ENCODE measurements at places on chromosomes 2 and 18. TPM values are rescaled to one million over a fixed set of nuclear protein-coding genes. Genes with fewer than 3 reads are reported as not detected.

Gene C2orf66
- not detected for total RNA-seq

Gene SLC23A3
- 1.1 TPM for total RNA-seq

Gene TMEM17
- 0.14 TPM for total RNA-seq

Gene SPC25
- 32.0 TPM for total RNA-seq

Gene HSPE1
- total RNA-seq, result 356 TPM

Gene POTEI
- total RNA-seq, result not detected

Gene REV1
- total RNA-seq, result 31.1 TPM

DNA sequence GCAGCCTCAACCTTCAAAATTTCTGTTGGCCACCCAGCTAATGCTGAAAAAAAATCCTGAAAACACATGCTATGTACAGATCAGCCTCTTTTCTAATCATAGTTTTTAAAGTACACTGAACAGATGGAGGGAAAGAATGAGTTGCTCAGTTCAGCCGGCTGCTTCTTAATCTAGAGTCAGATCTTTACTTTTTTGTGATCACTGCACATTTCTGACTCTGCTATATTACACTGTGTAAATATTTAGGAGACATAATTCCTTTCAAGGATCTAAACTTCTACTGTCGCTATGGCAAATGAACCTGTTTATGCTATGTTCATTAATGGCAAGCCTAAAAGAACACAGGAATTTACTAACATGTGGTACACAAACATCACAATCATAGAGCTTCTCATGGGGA lies 114.2 kb downstream of the SRBD1 start:
- DNase-seq, result no peak

DNA sequence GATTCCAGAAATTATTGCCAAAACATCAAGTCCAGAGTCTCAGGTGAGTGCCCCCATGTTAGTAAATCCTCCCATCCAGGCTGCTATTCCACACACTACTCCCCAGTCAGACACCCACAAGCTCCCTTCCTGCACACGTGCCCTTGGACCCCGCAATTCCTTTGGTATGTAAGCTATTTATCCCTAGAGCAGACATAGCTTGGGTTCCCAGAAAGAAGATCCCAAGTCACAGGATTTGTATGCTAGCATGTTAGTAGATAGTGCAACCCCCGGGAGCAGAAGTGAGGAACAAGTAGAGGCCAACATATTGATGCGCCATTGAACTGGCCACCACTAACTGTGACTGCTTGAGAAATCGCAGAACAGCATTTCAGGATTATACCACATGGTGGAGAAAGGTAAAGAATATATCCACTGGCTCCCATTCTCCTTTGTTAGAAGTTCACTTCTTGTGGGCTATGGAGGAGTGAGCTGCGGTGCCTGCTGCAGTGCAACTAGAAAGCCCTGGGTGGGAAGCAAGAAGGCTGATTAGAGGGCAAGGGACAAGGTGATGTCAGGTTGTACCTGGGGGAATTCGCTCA lies 137.5 kb upstream of the CHAC2 start:
- no peak for DNase-seq

DNA sequence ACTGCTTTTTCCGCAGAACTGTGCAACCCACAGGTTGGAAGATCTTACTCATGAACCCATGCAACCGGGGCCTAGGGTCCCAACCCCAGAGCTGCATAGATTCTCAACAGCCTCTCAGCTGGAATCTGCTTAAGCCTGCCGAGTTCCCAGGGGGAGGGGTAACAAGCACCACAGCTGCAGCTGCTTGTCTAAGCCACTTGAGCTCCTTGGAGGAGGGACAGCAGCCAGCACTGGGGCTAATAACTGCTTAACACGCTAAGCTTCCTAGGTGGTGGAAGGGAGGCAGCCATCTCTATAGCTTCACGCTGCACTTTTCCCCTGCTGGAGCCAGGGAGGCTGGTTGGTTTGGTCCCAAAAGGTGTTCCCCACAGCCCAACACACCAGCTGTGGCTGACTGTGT lies 311.6 kb downstream of the DSC3 start:
- no peak for DNase-seq

DNA sequence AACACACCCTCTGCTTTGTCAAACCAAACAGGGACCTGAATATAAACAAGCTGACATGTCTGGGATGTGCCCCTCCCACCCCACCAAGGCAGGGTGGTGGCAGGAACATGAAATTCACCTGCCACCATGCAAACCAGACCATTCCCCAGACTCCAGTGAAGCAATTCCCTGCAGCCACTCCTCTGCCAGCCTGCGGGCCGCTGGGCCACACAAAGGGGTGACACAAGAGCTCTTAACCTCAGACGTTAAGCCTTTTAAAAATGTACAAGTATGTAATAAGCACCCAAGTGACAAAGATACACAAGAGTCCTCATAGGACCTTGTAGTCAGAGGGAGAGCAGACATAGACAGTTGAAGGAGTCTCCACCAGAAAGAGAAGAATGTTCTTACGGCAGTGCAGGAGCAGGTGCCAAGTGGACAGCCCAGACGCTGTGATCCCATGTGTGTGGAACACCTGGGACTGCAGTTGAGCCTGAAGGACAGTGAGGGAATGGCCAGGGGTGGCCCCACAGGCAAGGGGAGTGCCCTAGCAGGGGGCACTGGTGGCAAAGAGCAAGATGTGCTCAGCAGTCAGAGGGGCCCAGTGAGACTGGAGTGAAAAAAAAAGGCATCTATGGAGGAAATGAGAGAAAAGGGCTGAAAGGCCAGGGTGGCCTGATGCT lies 36.9 kb downstream of the CRACDL start:
- no peak for DNase-seq

DNA sequence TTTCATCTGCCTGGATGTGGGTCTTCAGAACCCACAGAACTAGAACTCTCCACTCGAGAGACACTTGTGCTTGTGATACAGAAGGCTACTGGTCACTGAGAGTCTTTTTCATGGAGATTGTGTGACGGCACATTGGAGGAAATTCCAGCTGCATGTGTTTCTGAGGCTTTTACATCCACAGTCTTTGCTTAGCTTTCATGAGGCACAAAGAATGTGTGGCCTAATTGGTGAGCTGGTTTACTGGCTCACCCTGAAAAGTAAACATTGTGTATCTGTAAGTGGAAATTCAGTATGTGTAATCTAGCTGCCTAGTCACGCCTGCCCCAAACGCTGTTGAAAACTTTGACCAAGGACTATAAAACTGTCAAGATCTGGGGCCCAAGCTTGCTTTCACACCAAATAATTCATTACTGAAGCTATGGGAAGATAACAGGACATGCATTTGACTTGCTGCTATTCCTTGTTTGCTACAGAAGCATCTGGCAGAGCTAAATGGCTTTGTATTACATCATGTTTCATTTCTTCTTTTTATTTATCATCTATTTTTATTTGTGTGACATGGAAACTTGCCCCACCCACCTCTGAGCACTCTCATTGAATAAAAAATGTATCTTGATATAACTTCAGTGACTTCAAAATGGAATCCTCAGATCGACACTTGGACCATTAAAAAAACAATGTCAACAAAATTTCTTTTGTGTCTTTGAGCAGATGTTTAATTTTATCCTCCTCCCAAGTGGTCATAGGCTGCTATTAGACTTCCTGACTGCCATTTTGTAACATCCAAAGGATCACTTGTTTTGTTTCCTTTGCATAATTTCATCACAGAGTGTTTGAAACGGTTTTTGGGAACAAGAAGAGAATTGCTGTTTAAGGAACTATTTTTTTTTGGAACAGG lies 80.2 kb downstream of the EFEMP1 start:
- no peak for DNase-seq

GRCh38 chr2:230939691-230940470 lies 14.8 kb upstream of the GPR55 start:
- DNase-seq, result no peak

DNA sequence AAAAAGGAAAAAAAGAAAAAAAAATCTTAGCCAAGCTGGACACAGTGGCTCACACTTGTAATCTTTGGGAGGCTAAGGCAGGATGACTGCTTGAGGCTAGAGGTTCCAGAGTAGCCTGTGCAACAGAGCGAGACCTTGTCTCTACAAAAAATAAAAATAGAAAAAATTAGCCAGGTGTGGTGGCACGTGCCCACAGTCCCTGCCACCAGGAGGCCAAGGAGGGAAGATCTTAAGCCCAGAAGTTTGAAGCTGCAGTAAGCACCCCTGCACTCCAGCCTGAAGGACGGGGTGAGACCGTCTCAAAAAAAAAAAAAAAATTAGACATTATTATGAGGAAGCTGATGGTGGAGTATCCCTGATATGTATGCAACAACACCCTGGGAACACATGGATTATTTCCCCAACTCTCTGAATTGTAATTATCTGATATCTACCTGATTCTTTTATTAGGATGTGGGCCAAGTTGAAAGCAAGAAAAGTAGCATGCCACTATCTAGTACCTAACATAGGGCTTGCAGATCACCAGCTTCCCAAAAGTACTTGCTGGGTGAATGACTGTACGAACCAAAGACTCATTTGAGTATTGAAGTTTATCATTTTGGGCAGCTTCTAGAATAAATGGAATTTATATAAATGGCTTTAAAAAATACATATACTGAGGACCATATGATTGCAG lies 140.9 kb downstream of the TCF4 start:
- DNase-seq, result no peak

DNA sequence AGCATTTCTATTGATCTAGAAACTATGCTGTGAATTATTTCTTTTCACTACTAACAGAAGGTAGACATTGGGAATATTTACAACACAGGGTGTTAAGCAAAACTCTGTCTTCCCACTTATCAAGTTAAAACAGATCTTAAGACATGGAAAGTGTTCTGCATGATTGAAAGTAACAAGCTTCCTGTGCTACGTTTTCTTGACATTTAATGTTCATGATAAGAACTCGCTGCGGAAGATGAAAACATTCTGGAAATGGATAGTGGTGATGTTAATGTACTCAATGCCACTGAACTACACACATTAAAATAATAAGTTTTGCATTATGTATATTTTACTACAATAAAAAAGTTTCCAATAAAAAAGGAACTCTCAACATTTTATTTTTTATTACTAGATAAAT lies 74.4 kb upstream of the SCN7A start:
- no peak for DNase-seq

DNA sequence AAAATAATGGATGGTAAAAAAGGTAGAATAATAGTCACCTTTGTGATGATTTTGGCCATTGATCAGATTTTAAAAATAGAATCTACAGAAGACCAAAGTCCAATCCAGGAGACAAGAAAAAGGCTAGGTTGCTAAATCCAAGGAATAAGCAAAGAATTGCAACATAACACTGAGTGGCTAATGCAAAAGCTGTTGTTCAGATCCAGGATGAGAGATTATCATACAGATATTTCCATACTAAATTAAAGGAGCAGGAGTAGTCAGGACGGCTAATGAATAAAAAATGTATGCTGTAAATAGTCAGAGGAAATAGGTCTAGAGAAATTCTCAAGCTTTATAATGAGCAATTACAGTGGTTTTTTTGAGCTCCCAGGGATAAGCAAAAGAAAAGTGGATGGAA lies 745.9 kb upstream of the ACVR2A start:
- DNase-seq, result no peak

DNA sequence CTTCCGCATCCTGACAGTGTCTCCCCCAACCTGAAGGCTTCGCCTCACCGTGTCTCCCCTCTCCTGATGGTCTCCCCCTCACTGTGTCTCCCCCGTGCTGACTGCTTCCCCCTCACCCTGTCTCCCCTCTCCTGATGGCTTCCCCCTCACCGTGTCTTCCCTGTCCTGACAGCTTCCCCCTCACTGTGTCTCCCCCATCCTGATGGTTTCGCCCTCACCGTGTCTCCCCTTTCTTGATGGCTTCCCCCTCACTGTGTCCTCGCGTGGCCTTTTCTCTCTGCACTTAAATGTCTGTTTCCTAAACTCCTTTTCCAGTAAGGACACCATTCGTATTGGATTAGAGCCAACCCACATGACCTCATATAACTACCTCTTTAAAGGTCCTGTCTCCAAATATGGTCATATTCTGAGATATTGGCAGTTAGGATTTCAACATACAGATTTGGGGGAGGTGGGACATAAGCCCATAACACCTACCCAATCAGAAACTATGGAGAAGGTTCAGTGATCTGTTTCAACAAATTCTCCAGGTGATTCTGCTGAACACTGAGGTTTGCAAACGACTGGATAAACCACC lies 47.9 kb upstream of the RAB27B start:
- no peak for DNase-seq

GRCh38 chr2:101231937-101232730 lies 20.6 kb upstream of the CNOT11 start:
- no peak for DNase-seq

- DNase-seq, result no peak
Measured at GRCh38 chr2:111659361-111660333, 224.3 kb downstream of the ANAPC1 start.

DNA sequence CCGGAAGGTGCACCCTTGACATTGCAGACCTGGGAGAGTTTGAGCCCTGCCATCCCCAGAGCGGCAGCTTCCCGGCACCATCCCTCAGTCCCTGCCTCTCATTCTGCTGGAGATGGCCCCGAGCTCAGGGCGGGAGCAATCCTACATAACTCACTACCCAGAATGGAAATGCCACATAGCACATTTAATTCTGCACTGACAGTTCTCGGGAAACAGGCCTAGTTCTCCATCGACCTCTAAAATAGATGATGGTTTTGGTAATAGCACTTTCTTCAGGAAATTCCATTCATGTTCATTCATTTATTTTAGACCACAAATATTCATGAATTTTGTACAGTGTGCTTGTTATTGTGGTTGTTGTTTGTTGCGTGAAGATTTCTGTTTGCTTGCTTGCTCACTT lies 92.9 kb upstream of the SLC14A2 start:
- no peak for DNase-seq

- DNase-seq, result no peak
Measured at GRCh38 chr2:60948926-60949579, 67.7 kb downstream of the REL start.

- no peak for DNase-seq
Measured at GRCh38 chr18:61679836-61680235, 213.0 kb downstream of the RNF152 start.

DNA sequence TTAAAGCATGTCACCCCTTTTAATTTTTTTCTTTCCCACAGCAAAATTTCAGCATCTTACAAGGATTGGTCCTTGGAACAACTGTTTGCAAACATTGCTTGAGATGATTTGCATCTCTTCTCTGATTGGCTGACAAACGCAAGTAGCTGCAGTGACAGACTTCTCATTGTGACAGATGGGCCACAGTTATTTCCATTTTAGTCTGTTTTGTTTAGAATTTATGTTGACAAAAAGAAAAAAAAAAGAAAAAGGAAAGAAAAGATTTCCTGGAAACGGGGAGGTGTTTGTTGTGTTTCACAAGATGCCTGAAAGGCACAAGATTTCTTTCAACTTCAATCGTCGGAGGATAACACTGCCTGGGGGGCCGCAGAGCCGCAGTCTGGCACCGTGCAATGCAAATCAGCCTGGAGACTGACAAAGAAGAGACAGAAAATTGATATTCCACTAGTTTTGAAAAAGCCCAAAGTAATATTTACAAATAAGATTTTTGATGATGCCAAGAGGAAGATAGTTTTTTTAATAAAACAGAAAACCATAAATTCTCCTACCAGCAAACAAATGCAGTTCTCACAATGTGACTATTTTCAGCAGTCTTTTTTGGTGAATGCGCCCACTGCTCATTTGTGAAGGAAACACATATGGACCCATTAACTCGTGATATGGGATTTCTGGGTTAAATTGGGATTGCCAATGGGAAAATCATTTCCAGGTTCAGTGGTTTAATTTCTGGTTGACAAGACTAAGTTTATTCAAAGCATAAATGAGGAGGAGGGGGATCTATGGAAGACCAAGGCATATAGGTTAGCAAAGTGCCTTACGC lies 296.2 kb upstream of the SMIM21 start:
- DNase-seq, result no peak

- no peak for DNase-seq
Measured at GRCh38 chr18:31438402-31438801, 9.1 kb upstream of the DSG3 start.
